Large intestine (tissue), 12 donors: ENCODE measurements at places on chromosomes 6 and 20. TPM values are rescaled to one million over a fixed set of nuclear protein-coding genes. Genes with fewer than 3 reads are reported as not detected.

LGSN gene
- polyA plus RNA-seq, result 0.04 TPM

GRCh38 chr6:161802231-161802630 lies 528.4 kb upstream of the AGPAT4 start:
- no peak overlapping the region for H3K4me3 ChIP-seq
- no peaks in the 10 kb centered on the region for H3K36me3 ChIP-seq
- no peaks in the 10 kb centered on the region for H3K27me3 ChIP-seq

DNA sequence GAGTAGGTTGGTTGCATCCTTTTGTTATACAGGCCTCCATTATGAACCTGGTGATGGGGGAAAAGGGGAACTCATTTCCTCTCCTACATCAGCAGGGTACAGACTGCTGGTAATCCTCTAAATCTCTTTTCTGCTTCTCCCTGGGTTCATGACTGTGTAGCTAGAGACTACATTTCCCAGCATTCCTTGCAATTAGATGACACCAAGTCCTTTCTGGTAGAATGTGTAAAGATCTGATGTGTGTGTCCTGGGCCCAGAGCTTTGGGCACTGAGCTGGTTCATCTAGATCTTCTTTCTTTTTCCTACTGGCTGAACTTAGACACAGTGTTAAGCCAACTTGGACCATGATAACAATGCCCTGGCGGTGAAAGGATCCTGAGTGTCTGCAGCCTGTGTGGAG lies 104.7 kb upstream of the IFNGR1 start:
- no peak for DNase-seq
- H3K27me3 ChIP-seq, result no peaks in the 10 kb centered on the region
- no peak overlapping the region for H3K4me3 ChIP-seq
- no peaks in the 10 kb centered on the region for H3K36me3 ChIP-seq

GRIK2 gene
- 3.3 TPM for polyA plus RNA-seq

DNA sequence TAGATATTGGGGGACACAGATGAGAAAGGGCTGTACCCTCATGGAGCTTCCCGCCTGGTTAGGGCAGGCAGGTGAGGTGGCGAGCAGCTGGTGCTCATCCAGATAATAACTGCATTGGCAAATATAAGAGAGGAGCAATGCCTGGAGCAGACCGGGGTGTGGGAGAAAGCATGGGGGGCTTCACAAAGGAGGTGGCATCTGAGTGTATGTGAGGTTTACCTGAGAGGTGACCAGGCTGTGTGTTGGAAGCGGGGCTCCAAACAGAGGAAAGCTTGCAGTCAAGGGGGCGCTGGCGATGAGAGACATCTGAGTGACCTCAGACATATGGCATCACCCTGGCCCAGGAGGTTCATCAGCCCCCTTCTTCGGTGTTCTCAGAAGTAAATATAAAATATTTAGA lies 72.1 kb upstream of the PMEPA1 start:
- H3K4me3 ChIP-seq, result no peak overlapping the region
- no peaks in the 10 kb centered on the region for H3K36me3 ChIP-seq

DNA sequence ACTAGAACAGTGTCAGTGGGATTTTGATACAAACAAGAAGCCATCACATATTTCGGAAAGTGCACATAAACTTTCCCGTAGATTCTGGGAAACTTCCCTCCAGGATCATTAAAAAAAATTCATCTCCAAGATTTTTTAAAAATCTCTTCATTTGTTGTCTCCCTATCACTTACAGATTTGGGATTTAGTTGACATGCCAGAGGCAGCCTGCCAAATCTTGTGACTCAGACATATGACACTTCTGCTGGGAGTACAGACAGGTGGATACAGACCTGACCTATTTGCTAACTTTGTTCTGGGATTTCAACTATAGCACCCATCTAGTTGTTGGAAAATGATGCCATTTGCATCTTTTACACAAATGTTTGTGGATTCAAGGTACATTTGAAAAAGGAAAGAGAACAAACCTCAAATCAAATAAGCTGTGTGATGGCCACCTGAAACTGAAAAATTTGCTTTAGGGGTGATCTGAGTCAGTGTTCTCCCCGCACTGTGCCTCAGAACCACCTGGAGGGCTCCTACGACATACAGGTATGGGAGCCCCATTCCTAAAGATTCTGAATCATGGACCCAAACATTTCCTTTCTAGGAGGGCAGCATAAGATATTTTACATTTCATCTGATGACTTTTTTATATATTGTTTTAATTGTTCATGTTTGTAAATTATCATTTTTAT lies 21.9 kb upstream of the CD2AP start:
- no peaks in the 10 kb centered on the region for H3K36me3 ChIP-seq
- H3K4me3 ChIP-seq, result no peak overlapping the region
- DNase-seq, result no peak
- peaks cover 11% of the 10 kb centered on the region for H3K4me1 ChIP-seq

FOXS1 gene
- 0.96 TPM for polyA plus RNA-seq

GRCh38 chr20:48616481-48616880 lies 211.3 kb downstream of the PREX1 start:
- peaks cover 3% of the 10 kb centered on the region for H3K27me3 ChIP-seq
- H3K4me3 ChIP-seq, result no peak overlapping the region
- H3K27ac ChIP-seq, result no peak overlapping the region

ITCH gene
- 33.3 TPM for polyA plus RNA-seq

DNA sequence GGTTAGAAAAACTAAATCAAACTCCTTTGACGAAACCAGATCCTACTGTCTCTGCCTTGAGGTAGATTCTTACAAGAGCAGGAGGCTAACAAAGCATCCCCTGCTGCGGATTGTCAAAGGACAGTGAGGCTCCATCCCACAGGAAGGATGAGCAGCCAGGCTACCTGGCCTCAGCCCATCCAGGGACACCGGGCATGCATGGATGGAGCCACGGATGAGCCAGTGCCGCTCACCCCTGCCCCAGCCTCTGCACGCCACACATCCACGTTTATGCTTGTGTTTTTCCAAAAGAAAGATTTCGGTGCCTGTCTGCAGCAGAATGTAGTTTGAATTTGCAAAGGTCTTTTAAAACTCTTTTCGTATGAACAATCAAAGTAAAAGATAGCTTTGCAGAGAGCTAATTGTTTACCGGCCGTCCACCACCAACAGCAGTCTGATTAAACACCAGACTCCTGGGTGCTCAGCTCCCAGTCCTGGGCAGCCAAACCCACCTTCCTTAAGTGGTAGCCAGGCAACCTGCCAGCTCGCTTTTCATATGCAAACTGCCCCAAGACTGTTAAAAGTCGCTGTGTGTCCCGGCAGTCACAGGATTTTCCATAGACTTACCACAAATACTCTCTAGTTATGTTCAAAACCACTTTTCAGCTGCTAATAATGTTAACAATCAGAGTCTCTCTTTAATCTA lies 999 bp downstream of the THBS2 start:
- no peak for DNase-seq
- H3K27ac ChIP-seq, result no peak overlapping the region
- H3K4me1 ChIP-seq, result peaks cover 19% of the 10 kb centered on the region

GRCh38 chr6:16533210-16533609 lies 228.1 kb downstream of the ATXN1 start:
- no peaks in the 10 kb centered on the region for H3K4me1 ChIP-seq
- H3K27ac ChIP-seq, result no peak overlapping the region
- H3K36me3 ChIP-seq, result no peaks in the 10 kb centered on the region
- DNase-seq, result no peak
- H3K4me3 ChIP-seq, result no peak overlapping the region
- no peaks in the 10 kb centered on the region for H3K27me3 ChIP-seq

PKHD1 gene
- 0.36 TPM for polyA plus RNA-seq

XKR7 gene
- 0.81 TPM for polyA plus RNA-seq

CUL9 gene
- 42.5 TPM for polyA plus RNA-seq

DNA sequence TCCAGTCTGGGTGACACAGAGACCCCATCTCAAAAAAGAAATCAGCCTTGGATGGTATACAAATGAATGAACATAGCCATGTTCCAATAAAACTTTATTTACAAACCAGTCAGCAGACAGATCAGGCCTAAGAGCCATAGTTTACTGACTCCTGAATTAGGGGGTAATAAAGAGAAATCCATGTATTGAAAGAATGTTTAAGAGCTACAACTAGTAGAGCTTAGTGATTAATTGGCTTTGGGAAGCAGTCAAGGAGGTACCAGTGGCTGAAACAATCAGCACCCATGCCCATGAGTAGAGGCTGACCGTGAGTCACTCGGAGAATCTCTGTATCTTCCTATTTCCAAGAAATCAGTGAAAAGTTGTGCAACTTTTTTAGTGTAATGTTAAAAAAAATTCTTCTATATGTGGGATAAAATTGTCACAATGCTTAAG lies 223.6 kb upstream of the RREB1 start:
- no peak overlapping the region for H3K4me3 ChIP-seq
- DNase-seq, result no peak
- H3K4me1 ChIP-seq, result peaks cover 12% of the 10 kb centered on the region
- H3K27me3 ChIP-seq, result no peaks in the 10 kb centered on the region

- no peak overlapping the region for H3K4me3 ChIP-seq
- H3K36me3 ChIP-seq, result no peaks in the 10 kb centered on the region
- DNase-seq, result no peak
- peaks cover 7% of the 10 kb centered on the region for H3K27me3 ChIP-seq
Measured at GRCh38 chr20:43665466-43666176, 1.3 kb upstream of the MYBL2 start.

DNA sequence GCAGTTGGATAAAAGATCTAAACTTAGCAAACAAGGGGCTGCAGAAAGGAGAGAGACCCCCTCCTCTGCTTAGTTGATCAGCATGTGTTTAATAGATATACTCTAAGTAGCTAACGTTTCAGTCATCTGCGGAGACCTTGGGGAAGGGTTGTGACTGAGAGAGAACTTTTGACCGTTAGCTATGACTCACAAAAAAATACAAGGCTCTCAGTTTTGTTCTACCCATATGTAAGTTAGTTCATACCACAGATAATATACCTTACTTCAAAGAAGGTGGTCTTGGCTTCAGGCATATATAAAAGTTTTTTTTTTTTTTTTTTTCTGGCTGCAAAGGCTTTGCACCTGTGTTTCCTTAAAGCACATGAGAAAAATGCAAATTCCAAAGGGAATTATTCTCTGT lies 258.9 kb downstream of the GJA1 start:
- no peak overlapping the region for H3K27ac ChIP-seq
- no peak for DNase-seq
- no peak overlapping the region for H3K4me3 ChIP-seq
- no peaks in the 10 kb centered on the region for H3K27me3 ChIP-seq

PLA2G7 gene
- 1.1 TPM for polyA plus RNA-seq

FBXO5 gene
- polyA plus RNA-seq, result 14.1 TPM

DNA sequence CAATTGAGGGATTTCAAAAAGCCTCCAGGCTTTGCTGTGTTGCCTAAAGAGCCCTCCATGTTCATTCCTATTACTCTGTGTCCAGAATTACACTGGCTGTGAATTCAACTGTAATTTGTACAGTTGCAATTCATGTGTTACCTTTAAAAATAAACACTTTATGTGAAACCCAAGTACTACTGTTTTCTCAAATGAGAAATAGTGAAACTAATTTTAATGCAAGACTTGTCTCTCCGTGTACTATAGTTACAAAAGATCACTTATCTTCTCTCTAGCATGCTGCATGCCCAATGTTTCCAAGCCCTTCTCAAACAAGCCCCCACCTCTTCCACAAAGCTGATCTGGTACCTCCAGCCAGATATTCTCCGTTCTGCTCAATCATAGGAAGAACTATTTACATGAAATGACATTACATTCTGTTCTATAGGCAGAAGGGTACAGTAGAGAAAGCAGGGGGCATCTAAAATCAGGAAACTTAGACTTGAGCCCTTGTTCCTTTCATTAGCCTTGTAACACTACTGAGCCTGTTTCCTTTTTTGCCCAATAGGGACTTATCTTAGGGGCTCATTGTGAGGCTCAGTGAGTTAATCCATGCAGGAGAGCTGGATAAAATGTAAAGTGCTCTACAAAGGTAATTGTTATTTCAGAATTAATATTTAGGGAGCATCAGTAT lies 12.3 kb upstream of the COL9A1 start:
- H3K36me3 ChIP-seq, result no peaks in the 10 kb centered on the region
- no peaks in the 10 kb centered on the region for H3K27me3 ChIP-seq
- H3K4me3 ChIP-seq, result no peak overlapping the region
- DNase-seq, result no peak
- H3K27ac ChIP-seq, result no peak overlapping the region

FNDC1 gene
- polyA plus RNA-seq, result 22.0 TPM

ATRN gene
- 89.2 TPM for polyA plus RNA-seq

LST1 gene
- 19.8 TPM for polyA plus RNA-seq

- no peak for DNase-seq
- H3K4me3 ChIP-seq, result no peak overlapping the region
- no peaks in the 10 kb centered on the region for H3K36me3 ChIP-seq
- H3K27me3 ChIP-seq, result no peaks in the 10 kb centered on the region
- H3K4me1 ChIP-seq, result no peaks in the 10 kb centered on the region
Measured at GRCh38 chr6:14964556-14965270, 281.2 kb upstream of the JARID2 start.

PGC gene
- 0.16 TPM for polyA plus RNA-seq

NKX2-2 gene
- polyA plus RNA-seq, result 4.1 TPM

DNA sequence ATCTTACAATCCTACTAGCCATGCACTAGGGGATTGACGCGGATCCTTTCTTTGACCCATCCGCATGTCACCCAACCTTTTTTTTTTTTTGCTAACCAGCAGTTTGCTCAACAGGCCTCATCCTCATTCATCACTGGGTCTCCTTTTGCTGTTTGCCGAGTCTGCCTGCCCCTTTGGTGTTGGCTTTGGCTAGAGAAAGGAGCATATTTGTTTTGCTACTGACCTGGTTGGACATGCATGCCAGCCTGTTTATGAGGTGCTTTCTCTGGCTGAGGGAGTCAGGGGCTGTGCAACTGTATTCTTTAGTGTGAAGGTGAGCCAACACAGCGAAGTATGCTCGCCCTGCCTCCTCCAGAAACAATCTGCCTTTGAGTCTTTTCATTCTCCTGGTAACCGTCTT lies 40.2 kb downstream of the E2F3 start:
- no peaks in the 10 kb centered on the region for H3K4me1 ChIP-seq
- no peak overlapping the region for H3K27ac ChIP-seq
- no peak overlapping the region for H3K4me3 ChIP-seq
- H3K36me3 ChIP-seq, result peaks cover 8% of the 10 kb centered on the region
- DNase-seq, result no peak
- no peaks in the 10 kb centered on the region for H3K27me3 ChIP-seq

GRCh38 chr20:47529840-47530239 lies 28.2 kb downstream of the NCOA3 start:
- no peaks in the 10 kb centered on the region for H3K27me3 ChIP-seq
- H3K4me1 ChIP-seq, result no peaks in the 10 kb centered on the region
- no peaks in the 10 kb centered on the region for H3K36me3 ChIP-seq
- no peak for DNase-seq
- no peak overlapping the region for H3K4me3 ChIP-seq
